Motor neuron (in vitro differentiated cells): ENCODE measurements at places on chromosomes 16 and 17.

DNA sequence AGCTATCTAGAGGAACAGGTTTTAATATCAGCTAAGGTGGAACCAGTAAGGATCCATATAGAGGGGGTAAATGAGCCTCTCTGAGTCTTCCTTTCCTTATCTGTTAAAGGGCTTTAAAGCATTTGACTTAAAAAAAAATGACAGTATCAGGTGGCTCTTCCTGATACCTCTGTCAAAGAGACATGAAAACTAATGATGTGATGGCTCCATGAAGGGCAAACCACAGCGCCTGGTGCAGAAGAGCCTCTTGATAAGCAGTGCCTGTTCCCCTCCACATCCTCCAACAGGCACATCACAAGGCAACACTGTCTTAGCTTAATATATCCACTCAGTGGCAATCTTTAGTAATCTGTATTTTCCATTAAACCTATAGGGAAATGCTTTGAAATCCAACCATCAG, 68.9 kb downstream of the USP31 start:
- ATAC-seq = no peak

DNA sequence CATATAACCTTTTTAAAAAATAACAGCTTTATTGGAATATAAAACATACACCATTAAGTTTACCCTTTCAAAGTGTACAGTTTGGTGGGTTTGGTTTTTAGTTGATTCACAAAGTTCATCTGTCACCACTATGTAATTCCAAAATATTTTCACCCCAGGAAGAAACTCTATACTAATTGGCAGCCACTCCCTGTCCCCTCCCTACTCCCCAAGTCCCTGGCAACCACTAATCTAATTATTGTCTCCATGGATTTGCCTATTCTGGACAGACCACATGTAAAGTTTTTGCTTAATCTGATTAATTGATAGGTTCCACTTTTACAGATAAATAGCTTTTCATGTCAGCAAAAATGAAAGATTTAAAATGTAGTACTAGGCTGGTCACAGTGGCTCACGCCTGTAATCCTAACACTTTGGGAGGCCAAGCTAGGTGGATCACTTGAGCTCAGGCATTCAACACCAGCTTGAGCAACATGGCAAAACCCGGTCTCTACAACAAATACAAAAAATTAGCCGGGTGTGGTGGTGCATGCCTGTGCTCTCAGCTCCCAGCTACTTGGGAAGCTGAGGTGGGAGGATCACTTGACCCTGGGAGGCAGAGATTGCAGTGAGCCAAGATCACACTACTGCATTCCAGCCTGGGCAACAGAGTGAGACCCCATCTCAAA, 25.0 kb upstream of the MAPK3 start:
- no peak for ATAC-seq

DNA sequence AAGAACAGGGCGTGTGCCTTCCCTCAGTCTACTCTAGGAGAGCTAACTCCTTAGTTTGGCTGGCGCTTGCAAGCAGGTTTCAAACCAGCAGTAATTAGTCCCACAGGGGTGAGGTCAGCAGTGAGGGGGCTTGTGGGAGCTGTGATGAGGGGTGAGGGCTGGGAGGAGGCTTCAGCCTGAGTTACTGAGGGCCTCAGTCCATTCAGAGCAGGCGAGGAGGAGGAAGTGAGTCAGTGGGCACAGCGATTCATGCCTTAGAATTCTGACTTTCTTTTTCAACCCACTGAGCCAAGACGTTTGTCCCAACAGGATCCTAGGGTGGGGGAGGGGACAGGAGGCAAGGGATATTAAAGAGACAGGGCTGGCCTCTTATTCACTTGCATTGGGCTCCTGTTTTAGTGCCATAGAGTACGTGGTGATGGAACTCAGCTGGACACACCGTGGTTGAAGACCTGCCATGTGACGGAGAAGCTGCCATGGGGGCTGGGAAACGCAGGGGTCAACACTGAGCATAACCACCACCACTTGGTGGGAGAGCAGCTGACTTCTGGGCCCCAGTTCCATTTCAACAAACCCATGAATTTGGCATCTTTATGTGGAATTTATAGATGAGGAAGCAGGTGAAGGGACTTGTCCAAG, 8.3 kb upstream of the ITGA3 start:
- ATAC-seq = peak; percentile 89

- ATAC-seq = no peak
Measured at GRCh38 chr16:64092271-64092670, 1029.6 kb downstream of the CDH11 start.

- ATAC-seq = peak; percentile 47
Measured at GRCh38 chr16:66569827-66570405, 3.7 kb downstream of the CMTM1 start.

GRCh38 chr17:72444517-72445054, 323.8 kb downstream of the SOX9 start:
- no peak for ATAC-seq

DNA sequence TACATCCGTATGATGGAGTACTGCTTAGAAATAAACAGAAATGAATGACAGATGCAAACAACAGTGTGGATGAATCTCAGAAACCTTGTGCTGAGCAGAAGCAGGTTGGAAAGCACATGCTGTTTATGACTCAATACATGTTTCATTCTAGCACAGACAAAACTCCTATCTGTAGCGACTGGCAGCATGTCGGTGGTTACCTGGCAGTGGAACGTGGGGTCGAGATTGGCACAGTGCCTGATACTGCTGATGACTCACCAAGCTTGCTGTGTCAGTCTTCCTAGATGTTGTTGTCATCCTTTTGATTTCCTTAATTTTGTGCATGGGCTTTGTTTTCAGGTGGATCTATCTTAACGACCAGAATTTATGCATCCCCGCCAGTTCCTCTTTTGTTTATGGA, 62.1 kb downstream of the GAN start:
- ATAC-seq = no peak

DNA sequence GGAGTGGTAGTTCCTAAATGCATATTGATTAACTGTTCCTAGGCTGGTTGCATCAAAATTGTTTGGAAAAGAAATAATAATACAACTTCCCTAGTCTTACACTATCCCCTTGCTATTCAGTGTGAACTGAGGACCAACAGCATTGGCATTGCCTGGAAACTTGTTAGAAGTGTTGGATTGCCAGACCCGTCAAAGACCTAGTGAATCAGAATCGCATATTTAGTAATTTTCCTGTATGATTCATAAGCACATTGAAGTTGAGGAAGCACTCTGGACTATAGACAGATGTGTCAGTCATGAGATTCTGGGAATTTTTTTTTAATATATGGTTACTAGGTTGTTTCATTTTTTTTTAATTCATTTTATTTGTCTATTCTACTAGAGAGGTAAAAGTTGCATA, 34.7 kb upstream of the KCNJ16 start:
- no peak for ATAC-seq

DNA sequence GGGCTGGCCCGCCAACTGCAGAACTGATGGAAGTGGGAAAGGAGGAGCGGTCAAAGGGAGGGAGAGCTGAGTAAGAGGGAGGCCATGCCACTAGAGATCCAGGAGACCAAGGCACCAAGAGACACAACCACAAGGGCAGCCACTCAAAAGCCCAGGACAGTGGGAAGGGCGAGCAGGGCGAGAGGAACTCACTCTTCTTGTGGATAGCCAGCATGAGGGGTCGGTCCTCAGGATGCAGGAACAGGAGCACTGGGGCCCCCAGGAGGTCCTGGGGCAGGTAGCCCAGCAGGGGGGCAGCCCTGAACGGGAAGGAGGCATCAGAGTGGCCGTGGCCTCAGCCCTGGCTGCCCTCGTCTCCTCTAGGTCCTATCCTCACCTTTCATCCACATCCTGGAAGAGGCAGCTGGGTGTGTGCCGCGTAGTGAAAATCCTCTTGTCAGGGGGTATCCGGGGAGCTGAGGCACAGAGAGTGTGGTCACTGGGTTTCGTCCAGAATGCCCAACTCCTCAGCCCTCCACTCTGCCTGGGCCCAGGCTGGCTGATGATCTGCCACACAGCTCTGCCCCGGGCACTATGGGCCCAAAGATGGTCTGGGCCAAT, 4.3 kb downstream of the PER1 start:
- ATAC-seq = no peak

- ATAC-seq = no peak
Measured at GRCh38 chr17:1126801-1127550, 52.8 kb downstream of the ABR start.

GRCh38 chr17:38815576-38816193, 9.4 kb downstream of the CWC25 start:
- no peak for ATAC-seq

DNA sequence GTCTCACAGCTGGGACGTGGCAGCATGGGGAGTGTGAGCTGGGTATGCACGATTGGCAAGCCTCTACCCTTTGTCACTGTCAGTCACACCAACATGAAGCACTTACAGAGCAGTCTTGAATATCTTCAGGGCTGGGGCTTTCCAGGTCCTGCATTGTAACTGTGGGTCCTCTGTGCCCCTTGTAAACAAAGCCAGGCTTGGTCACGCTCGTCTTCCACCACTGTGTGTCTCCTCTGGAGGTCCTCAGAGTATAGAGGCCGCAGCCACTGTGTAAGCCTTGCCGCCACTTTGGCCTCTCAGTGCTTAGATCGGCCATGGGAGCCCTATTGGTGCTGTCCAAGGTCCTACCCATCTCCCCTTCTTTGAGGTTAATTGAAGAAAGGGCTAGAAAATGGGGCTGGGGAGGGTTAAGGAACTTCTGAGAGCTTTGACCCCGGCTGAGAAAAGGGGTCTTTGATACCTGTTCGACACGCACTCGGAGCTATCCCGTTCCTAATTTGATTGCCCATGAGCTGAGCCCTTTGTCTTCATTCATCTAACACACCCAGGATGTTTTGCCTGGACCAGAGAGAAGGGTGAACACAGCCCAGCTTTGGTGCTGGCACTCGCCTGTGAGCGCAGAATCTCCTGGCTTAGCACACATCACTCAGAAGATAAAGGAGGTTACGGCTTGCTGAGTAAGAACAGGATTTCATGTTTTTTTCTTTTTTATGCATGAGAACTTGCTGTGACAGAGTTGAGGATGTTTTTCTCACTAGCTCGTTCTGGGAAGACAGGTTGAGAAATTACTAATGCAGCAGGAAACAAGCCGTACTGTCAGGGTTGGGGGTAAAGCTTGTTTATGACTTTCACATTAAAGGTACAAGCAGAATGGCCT, 267.9 kb downstream of the CPPED1 start:
- no peak for ATAC-seq

DNA sequence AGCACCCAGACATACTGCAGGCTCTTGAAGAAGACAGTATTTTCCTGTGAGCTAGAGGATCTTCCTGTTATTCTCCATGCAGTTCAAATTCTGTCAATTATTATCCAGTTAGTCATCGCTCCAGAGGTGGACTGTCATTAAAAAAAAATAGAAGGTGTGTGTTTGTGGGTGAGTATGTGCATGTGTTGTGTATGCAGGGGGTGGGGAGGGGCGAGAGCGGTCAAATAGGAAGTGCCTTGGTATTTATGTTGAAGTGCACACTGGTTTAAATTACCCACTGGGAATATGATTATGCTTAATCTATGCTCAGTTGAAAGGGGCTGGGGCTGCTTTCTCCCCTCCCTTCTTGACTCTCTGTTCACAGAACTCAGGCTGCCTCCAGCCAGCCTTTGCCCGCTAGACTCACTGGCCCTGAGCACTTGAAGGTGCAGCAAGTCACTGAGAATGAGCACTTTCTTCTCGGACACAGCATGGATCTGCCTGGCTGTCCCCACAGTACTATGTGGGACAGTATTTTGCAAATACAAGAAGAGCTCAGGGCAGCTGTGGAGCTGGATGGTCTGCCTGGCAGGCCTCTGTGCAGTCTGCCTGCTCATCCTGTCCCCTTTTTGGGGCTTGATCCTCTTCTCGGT, at the start of gene HSD17B2:
Gene HSD17B2 (plus strand): TSS at position 273 of the 632 bp plus-strand sequence. CDS start 172 bp downstream, at position 445.
- ATAC-seq = peak; percentile 40

DNA sequence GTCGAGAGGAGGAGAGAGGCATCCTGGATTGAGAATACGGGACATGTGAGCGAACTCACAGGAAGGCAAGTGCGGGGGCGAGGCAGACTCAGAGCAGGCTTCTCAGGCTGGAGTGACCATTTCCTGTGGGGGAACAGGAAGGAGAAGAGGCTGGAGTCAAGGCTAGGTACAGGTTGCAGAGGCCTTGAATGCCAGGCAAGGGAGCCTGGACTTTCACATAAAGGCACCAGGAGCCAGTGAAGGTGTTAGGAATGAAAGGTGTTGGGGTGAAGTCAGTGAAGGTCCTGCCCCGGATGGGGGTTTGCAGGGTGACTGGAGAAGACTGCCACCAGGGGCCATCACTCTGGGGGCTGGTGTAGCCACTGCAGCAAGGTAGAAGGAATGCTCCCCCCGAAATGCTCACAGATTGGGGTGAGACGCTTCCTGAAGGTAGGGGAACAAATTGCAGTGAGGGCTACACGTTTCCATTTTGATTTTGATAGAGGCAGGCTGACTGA, 5.3 kb upstream of the GPRC5C start:
- ATAC-seq = no peak

GRCh38 chr17:60296177-60296576, 95.8 kb downstream of the USP32 start:
- no peak for ATAC-seq

DNA sequence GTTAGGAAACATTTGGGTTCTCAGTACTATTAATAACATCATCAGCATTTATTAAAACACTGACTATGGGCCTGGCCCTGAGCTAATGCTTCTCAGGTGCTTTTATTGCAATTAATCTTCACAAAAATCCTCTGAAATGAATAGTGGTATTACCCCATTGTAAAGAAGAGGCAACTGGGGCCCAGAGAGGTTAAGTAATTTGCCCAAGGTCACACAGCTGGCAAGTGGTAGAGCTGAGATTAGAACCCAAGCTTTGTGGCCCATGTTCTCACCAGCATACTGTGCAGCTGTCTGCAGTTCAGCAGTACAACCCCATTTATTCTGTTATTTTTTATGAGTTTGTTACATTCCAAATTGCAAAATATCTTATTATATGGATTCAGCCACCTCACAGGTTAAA, 82.3 kb downstream of the TBC1D16 start:
- ATAC-seq = no peak

- peak; percentile 75 for ATAC-seq
Measured at GRCh38 chr16:86791287-86792035, 213.1 kb downstream of the FOXL1 start.

DNA sequence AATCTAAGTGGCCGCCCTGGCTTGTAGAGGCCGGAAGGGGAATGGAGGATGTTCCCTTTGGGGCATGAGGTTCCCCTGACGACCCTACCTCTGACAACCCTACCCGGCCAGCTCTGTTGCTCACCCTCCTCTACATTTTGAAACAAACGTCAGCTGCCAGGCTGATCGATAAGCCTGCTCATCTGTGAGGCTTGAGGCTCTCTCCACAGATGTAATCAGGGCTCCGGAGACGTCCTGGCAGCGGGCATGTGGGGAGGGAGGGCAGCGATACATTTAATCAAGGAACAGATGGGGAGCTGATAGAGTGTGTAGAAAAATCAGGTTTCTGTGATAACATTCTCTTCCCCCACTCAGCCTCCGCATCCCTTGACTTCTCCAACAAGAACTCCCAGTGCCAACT, 212.3 kb upstream of the SDK2 start:
- ATAC-seq = no peak
